ENCODE measurements at places on chromosomes 2 and 18. TPM values are rescaled to one million over a fixed set of nuclear protein-coding genes. Genes with fewer than 3 reads are reported as not detected.

SLC5A7 gene
- not detected for total RNA-seq

DTNA gene
- 16.9 TPM for total RNA-seq

SPHKAP gene
- not detected for total RNA-seq

LRRC30 gene
- not detected for total RNA-seq

IGFBP5 gene
- total RNA-seq, result 12.5 TPM

PLB1 gene
- total RNA-seq, result 0.27 TPM

DCC gene
- total RNA-seq, result 0.66 TPM

WDR35 gene
- 15.5 TPM for total RNA-seq

DNA sequence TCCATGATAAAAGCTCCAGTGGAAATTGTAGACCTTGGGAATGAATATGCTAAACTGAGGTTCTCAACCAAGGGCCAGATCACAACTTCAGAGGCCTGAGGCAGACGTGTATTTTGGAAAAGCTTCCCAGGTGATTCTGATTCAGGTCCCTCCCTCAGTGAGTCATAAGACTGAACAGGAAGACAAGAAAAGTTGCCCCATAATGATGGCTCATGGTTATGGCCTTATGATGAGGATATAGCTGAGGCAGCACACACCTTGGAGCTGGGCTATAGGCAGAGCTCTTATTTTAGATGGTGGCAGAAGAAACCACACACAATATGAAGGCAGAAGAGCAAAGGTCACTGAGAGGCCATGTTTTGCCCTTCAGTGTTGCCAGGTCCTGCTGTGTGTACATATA is 9.6 kb downstream of the ANTXR1 start:
- no peak for DNase-seq

DNA sequence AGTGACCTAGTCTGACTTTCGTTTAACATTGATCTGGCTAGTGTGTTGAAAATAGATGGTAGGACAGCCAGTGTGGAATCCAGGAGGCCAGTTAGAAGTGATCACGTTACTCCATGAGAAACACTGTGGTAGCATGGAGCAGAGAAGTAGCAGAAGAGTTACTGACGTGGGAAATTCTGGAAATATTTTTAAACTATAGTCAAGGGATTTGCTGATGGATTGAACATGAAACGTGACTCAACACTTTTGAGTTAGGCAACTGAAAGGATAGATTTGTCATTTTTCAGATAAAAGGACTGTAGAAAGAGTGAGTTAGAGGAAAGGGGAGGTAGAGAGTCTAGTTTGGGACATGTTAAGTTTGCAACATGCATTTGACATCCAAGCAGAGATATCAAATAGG is 130.4 kb downstream of the IRS1 start:
- DNase-seq, result no peak

GRCh38 chr18:13804305-13804704 is 19.6 kb upstream of the MC5R start:
- no peak for DNase-seq

DNA sequence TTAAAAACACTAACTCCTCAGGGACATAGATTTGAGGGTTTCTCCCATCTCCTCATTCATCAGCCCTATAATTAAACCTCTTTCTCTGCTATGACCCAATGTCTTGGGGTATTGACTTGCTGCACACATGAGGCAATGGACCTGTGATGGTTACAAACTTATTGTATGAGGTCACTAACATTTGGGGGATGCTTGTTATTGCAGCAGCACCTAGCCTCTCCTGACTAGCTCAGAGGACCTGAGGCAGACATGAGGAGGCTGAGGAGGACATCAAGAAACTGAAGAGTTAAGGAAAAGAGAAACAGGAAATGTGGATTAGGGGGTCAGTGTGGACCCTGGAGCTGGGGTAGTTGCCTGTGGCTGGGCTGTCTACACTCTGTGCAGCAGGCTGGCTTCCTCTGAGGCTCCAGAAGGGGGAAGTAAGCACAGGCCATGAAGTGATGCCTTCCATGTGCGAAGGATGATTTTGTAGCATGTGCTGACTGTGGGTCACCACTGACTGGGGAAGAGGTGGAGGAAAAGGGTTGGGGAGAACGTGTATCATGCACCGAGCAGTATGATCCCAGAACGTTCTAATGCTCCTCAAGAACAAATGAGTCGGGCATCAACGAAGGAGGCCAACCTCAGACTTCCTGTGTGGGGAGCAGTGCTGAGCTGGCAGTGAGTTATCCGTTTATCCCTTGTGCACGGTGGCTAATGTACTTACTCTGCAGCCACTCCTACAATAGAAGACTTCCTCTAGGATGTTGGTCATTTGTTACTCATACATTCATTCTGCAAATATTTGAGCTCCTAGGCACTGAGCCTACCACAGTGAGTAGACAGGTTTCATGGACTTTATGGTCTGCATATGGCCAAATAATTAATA is 42.1 kb upstream of the RFX8 start:
- no peak for DNase-seq

GRCh38 chr2:143577489-143577888 is 448.3 kb downstream of the ARHGAP15 start:
- DNase-seq, result no peak

DNA sequence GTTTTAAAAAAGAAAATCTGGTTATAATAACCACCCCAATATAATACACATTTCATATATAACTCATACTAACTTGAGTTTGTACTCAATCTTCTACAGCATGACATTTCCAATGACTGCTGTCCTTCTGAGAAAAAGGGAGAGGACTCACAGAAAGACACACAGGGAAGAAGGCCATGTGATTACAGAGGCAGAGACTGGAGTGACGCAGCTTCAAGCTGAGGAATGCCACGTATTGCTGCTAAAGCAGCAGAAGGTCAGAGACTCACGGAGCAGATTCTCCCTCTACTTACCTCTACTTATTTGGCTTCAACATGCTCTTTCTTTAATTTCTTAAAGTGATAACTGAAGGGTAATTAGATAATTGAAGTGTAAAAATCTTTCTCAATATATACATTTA is 753.5 kb upstream of the PKDCC start:
- DNase-seq, result no peak

GRCh38 chr18:24432618-24433017 is 6.1 kb downstream of the IMPACT start:
- DNase-seq, result no peak

GRCh38 chr18:73724958-73725357 is 422.7 kb downstream of the FBXO15 start:
- DNase-seq, result no peak

GRCh38 chr2:220940646-220941045 is 631.5 kb downstream of the EPHA4 start:
- no peak for DNase-seq

- no peak for DNase-seq
Observed at GRCh38 chr18:77063260-77063659, 69.3 kb downstream of the MBP start.

DNA sequence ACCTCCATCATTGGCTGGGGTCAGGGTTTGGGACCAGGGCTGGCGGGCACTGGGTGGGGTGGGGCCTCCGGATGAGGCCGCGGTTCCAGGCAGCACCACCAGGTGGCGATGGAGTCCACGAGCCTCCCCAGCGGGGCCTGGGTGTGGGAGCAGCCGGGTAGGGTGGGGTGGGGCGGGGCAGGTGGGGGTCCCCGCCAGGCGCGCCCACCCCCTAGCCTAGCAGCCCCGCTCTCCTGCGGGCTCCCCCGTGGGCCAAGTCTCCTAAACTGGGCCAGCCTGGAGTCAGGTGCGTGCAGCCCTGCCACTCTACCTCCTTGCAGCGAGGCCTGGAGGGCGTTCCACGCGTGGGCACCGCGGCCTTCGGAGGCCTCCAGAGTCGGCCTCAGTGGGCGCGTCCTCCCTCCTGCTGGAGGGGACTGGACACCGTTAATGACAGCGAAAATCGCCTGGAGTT is 187.5 kb downstream of the TWIST2 start:
- peak; percentile 80 for DNase-seq

DNA sequence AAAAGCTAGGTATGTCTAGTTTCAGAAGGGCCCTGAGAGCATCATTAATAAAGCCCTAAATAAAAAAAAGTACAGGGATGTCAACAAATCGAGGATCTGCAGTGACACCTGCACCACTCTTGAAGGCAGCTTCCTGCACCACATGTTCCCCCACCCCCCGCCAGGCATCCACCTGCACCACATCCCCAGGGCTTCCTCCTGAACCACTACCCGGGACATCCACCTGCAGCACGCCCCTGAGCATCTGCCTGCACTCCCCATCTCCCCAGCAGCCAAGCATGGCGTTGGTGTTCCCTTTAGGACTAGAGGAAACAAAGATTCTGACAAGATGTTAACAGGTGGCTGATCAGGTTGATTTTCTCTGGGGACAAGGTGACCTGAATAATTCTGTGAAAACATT is 55.2 kb downstream of the DLGAP1 start:
- DNase-seq, result peak; percentile 41

DNA sequence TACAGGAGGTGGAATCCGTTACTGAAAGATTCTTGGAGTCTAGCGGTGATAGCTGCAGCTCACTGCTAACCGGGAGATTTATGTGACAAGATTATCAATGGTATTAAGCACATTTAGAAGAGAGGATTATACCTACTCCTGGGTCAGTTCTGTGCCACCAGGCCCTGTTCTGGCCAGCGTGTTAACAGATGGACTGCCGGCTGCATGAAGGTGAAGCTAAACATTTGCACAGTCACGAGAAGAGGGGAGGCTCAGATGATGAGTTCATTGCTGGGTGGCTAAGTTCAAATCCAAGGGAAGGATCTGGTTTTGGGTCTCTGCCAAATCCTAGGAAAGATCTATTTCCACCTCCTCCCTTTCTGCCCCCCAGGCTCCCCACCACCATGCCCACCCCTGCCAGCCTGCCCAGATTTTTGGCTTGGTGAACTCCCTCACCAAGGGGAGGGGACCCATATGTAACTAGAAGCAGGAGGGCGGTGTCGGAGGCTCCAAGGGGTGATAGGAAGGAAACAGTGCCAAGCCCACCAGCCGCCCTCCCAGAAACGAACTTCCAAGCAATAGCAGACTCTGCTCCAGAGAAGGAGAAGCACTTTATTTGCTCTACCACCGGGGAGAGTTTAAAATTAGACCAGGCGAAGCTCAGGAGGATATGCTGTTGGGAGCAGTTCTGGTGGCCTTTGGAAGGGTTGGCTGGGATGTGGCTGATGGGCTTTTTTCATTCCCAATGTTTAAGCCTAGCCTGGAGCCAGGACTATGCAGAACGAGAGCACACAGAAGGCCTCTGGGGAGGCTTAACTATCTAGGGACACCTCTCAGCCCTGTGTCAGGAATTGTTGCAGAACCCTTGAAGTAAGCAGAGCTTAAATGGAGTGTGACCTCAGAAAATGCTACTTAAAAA is 200.5 kb downstream of the KLHL29 start:
- no peak for DNase-seq

DNA sequence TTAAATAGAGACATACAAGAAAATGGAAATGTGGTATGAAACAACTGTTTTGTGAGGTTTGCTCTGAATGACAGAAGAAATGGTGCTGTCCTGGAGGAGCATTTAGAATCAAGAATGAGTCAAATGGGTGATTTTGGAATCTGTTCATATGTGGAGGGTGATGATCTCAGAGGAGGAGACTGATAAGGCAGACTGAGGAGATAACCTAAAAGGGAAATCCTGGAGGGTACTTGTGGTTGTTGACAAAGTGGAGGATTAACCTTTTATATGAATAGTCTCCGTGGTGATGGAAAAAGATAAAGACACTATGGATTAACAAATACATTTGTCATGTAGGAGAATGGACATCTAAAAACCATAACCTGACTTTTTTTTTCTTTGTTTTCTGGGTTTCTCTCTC is 74.1 kb downstream of the MMADHC start:
- no peak for DNase-seq

GRCh38 chr2:138432971-138433370 is 68.6 kb upstream of the SPOPL start:
- no peak for DNase-seq

GRCh38 chr2:201855356-201855755 is 49.0 kb downstream of the CDK15 start:
- DNase-seq, result no peak

DNA sequence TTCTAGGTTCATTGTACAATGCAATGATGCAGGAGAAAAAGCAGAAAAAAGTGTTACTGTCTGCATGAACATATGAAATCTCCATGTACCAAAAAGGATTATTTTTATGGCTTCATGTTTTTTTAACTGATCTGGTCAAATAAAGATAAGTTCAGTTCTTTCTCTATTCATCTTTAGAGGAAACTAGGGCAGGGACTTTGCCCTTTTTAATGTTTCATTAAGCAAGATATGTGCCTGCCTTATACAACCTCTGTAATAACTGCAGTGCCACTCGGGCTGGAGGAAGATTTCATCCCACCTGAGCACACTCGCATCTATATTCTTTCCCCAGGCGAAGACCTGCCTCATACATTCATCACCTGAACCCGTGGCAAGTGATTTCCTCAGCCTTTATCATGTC is 157.9 kb upstream of the DDX18 start:
- no peak for DNase-seq

DNA sequence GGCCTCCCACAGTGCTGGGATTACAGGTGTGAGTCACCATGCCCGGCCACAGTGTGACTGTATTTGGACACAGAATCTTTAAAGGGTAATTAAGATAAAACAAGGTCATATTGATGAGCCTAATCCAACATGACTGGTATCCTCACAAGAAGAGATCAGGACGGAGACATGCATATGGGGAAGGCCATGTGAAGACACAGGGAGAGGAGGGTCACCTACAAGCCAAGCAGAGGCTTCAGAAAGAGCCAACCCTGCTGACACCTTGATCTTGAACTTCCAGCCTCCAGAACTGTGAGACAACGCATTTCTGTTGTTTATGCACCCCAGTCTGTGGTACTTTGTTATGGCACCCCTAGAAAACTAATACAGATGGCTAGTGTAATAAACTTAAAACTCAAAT is 72.4 kb downstream of the REV1 start:
- no peak for DNase-seq

DNA sequence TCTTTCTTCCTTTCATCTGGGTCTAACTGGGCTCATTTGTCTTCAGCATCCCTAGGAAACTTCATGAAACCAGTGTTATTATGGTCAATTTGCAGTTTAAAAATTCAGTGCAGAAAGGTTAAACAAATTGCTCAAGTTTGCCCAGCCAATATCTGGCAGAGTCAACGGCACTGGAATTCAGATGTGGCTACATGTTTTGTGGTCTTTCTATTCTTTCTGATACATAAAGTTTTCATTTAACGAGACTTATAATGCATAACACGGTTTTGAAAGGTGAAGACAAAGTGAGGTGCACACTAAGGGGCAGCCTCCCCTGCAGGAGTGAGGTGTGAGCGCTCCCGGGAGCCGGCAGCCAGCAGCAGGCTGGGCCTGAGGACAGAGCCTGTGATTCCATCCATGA is 164.6 kb downstream of the RTP5 start:
- no peak for DNase-seq
